ENCODE measurements at places on chromosomes 16 and 17. TPM values are rescaled to one million over a fixed set of nuclear protein-coding genes. Genes with fewer than 3 reads are reported as not detected.

The CDT1 gene
- 8.5 TPM for polyA plus RNA-seq

The ADGRG3 gene
- 0.12 TPM for polyA plus RNA-seq

DNA sequence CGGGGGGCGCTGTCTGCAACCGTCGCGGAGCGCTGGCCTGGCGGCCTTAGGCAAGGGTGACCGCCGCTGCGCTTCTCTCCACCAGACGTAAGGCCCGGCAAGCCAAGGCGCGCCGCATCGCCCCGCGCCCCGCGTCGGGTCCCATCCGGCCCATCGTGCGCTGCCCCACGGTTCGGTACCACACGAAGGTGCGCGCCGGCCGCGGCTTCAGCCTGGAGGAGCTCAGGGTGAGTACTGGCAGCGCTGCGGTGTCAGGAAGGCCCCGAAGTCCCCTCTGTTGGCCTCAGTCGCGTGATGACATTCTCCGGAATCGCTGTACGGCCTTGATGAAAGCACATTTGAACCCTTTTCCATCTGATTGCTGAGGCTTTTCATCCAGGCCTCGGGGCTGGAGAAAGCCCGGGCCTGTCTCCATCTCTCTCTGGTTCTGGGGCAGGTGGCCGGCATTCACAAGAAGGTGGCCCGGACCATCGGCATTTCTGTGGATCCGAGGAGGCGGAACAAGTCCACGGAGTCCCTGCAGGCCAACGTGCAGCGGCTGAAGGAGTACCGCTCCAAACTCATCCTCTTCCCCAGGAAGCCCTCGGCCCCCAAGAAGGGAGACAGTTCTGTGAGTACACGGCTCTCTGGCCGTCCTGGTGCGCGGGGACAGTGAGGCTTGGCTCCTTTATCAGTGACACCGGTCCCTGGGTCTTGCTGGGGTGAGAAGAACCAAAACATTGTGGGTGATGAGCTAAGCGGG is 831 bp downstream of the RPL13 start:
- no peak for DNase-seq

- no peak for DNase-seq
Measured at GRCh38 chr17:58944166-58944565, 162.5 kb downstream of the TRIM37 start.

The CSH2 gene
- polyA plus RNA-seq, result 0.61 TPM

The TMEM204 gene
- 16.2 TPM for polyA plus RNA-seq

- DNase-seq, result peak; percentile 6
Measured at GRCh38 chr17:44501866-44502375, 1.3 kb downstream of the GPATCH8 start.

The FOXC2 gene
- polyA plus RNA-seq, result 0.70 TPM

DNA sequence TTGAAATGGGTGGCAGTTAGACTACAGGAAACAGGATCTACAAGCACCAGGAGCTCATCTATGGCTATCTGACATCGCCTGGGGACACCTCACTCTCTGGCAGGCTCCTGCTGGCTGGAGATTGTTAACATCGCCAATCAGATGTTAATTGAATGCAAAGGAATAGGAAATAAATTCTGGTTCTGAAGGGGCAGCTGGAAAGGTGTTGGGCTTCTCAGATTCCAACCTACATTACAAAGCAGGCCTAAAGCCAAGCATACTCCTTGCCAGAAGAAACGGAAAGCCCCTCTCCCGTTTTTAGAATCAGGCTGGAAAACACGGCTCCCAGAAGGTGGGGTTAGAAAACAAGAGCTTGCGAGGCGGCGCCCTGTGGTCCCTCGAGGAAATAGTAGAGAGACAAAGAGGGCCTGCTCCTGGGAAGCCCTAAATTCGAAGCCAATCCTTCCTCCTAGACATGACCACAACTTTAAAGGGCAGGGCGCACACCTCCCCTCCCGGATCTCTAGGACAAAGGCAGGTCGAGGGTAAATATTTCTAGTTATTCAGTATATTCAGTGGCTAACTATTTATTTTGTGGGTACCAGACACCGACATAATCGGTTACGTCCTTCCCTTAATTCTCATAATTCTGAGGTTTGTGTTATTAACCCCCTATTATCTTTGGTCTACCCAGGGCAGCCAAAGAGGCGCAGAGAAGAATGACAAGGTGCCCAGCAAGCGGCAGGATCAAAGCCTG is 763 bp upstream of the TOM1L1 start:
- DNase-seq, result no peak

- DNase-seq, result no peak
Measured at GRCh38 chr16:20181416-20181815, 107.7 kb upstream of the GPR139 start.

DNA sequence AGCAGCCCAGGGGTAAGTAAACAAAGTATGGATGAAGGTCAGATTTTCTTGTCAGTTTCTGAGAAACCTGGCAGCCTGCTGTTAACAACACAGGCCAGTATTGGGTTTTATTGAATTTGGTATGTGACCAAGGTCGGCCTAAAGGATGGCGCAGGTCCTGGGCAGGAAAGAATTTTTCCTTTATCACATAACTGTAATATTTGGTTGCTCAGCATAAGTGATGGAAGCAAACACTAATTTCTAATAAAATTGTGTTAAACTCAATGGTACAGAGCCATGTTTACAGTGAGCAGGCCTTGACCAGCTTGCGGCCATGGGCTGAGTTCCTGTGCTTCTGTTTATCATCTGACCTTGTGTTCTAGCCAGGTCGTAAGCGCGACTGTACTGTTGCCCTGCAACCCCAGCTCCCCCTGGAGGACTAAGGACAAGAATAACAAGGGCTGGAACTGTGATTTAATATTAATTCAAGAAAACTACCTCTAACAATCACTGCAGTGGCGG is 10.5 kb downstream of the POLDIP2 start:
- DNase-seq, result no peak

The CCL2 gene
- polyA plus RNA-seq, result 32.6 TPM

The RNF43 gene
- polyA plus RNA-seq, result 0.05 TPM

DNA sequence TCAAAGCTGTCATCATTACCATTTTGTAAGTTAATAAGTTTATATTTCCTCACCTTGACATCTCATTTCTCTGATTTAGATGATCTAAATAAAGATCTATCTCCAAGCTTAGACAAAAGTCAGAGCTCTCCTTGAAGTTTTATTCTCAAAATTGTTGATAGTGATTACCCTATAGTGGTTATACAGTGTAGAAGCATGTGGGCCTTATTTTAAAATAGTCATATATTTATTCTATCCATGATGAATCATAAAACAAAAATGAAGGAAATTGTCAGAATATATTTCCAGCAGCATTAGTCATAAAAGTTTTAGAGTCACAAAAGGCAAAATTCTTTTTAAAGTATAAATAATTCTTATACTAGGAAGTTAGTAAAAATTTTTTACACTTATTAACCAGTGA is 49.0 kb downstream of the RHOT1 start:
- DNase-seq, result no peak

DNA sequence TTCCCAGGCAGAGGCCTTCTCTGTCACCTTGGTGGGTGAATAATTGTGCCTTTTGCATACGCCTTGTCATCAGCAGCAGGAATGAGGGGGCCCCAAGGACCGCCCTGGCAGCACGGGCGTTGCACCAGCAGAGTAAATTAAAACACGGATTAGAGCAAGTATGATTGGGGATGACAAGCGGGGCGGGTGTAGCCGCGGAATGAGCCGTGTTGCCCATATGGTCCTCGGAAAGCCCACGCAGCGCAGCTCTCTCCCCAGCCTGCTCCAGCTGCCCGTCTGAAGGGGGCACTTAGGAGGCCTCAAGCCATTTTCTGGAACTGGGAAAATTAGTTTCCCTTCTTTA is 299.4 kb upstream of the IRX3 start:
- no peak for DNase-seq

The C17orf78 gene
- polyA plus RNA-seq, result not detected

DNA sequence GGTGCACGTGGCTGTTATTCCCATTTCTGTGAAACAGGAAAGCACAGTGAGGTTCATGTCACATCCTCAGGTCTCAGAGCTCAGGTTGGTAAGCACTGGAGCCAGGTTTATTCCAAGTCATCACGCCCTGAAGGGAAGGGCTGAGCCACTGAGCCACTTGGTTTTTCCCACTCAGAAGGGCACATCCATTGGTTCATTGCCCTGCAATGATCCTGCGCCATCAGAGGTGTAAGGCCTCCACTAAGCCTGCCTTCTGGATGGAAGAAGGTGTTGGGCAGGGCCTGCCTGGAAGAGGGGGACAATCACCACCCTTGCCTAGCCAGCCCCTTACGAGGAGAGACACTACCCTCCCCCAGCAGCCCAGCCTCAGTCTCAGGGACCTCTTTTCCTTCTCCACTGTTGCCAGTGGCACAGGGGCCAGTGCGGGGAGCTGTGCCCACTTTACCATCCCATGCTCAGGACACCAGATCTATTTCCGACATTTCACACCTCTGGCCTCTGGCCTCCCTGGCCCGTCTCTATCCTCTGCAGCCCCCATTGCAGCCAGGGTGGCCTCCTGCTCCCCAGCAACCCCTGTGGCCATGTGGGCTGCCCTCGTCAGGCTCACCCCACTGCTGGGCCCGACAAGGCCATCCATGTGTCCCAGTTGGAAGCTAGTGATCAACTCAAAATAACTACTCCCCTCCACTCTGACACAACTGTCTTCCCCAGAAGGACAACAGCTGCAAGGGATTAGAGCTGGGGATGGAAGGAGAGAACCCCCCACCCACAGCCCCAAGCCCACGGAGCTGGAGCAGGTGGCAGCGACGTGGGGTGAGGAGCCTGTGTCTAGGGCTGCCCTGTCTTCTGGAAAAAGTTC is 29.9 kb downstream of the CFAP20 start:
- DNase-seq, result no peak

The ZNF385C gene
- 8.0 TPM for polyA plus RNA-seq

Data from hindlimb muscle (tissue), 1 donor.